Muscle of arm (tissue), 14 donors: ENCODE measurements at places on chromosomes 12 and 14. TPM values are rescaled to one million over a fixed set of nuclear protein-coding genes. Genes with fewer than 3 reads are reported as not detected.
A peak's percentile ranks its signal among the peaks of the same experiment; 100 is the strongest.

DNA sequence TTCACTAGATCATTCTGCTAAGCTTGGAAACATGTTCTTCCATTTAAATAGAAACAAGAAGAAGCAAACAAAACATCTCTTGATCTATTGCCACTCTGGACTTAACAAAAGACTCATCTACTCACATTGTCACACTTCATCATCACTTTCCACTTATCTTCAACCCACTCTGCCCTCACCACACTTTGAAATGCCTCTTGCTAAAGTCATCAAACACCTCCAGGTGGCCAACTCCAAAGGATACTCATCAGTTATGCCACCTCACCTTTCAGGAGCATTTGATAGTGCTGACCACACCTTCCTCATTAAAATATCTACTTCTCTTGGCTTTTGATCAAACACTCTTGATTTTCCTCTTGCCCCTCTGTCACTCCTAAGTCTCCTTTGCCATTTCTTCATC is 7.2 kb downstream of the EFCAB11 start:
- no peak for DNase-seq

DNA sequence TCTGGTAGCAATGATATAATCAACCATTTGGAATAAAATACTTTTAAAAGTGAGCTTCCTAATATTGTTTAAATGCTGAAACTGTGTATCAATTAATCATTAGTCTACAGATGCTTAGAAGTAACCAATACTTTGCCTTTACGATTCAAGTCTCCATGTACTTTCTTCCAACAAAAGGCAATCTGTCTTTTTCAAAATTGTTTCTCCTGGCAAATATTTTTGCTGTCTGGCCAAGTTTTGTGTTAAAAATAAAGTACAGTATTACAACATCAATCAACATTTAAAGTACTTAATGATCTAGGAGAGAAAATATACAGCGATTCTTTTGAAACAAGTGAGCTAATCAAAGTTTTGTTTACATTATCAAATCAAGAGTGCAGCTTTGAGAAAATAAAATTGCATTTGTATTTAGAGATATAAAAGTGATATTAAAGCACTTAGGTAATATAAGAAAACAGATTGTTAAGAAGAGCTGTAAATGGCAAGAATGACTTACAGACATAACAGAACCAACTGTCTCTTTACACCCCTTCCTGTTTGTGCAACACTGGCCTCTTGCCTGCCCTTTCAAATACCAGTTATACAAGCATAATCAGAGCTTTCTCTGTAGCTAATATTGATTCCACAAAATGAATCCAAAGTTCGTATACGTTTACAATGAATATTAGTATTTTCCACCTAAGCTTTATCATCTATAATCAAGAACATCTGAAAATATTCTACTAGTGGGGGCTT is 38.2 kb upstream of the FBLN5 start:
- DNase-seq = no peak

GRCh38 chr14:90624227-90624626 is 192.0 kb downstream of the TTC7B start:
- DNase-seq = no peak

GRCh38 chr12:50271724-50272247 is 11.5 kb downstream of the LIMA1 start:
- peak; percentile 18 for DNase-seq

The RNASE7 gene
- polyA plus RNA-seq = 0.40 TPM

The TAS2R42 gene
- not detected for polyA plus RNA-seq
